Breast epithelium (tissue), 4 donors: ENCODE measurements at places on chromosomes 12 and 14. TPM values are rescaled to one million over a fixed set of nuclear protein-coding genes. Genes with fewer than 3 reads are reported as not detected.

- DNase-seq: no peak
Measured at GRCh38 chr14:39880965-39881364, 448.7 kb upstream of the FBXO33 start.

The REM2 gene
- total RNA-seq: 1.3 TPM

The SLC17A8 gene
- not detected for total RNA-seq

DNA sequence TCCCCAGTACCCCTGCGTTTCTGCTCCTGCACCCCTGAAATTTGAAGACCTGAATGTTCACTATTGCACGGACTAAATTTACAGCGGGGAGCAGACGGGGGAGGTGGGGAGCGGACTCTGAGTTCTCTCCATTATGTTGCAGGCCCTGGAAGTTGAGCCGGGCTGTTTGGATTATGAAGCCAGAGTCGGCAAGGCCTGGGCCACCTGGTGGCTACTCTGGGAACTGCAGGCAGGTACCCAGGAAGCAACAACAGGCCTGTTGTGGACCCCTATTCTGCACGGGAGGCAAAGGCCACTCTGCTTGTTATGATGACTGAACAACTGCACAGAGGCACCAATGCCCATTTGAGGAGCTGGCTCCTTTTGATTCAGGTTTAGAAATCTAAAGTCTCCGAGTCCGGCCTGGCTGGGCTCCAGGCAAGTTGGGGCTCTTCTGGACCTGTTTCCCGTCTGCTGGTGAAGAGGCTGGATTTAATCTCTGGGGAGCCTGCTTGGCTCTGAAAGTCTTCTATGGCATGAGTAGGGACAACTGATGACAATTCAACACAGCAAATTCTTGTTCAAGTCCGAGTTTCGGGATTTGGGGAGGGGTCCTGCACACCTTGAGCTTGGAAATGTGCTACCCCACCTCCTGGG, 34.1 kb upstream of the FAM181A start:
- DNase-seq: peak; percentile 44

DNA sequence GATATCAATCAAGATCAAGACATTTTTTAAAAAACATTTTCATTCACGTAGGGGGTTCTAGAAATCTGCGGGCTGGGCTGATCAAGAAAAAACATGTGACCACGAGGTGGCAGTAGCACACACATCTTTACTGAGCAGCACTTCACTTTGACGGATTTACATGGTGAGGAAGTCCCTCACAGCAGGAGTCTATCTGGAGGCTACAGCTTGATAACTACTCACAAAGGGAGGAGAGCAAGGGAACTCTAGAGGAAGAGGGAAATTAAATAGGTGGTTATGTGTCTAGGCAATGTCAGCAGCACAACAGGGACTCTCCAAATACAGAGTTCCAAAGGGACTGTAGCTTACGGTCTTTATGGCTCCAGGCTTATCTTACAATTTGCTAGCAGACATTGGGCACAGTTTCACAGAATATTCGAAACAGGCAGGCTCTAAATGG, 248.1 kb downstream of the DPY19L2 start:
- DNase-seq: no peak

GRCh38 chr12:102454808-102455760, 25.3 kb downstream of the IGF1 start:
- no peak for DNase-seq

DNA sequence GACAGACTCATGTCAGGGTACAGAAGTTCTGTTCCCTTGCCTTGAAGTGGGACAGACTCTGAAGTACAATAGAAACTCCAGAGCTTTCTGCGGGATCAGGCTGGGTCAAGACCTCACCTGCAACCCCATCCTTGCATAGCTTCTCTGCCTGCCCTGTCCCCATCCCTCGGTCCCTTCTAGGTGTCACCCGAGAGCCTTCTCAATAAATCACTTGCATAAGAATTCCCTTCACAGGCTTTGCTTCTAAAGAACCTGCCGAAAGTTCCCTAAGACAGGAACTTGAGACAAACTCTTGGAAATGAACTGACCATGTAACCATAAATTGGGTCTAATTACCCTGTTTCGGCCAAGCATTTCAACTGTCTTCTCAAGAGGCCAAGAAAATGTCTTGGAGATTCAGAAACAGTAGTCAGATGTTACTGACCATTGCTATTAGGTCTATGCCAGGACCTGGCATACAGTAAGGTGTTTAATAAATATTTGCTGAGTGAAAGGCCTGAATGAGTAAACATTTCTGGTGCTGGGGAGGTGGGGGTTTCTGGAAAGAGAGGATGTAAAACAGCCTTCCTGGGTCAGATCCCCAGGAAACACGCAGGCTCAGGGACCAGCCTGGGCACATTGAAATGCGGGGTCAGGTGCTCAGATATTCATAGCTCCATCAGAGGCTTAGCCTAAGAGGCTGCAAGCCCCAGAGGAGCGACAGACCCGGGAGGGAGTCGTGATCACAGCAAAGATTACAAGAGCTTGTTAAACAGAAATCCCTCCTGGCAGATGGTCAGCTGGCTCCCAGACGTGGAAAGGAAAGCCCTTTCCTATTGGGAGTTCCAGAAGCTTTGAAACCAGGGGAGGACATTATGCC, 226.2 kb upstream of the LHX5 start:
- no peak for DNase-seq

DNA sequence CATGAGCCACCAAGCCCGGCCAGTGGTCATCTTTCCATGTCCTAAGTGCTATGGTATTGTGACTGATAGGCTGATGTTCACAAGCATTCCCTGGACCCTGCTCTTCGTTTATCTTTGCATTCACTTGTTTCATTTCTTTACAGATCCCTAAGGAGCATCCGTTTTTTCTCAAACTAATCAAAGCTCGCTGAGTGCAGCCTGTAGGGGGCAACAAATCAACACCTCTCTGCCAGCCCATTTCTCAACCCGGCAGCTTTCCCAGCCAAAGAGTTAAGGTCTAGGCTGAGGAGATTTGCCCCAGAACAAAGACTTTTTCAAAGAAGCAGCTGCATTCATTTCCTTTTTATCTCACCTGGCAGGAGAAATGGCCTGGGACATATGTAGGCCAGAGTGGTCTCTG, 12.1 kb downstream of the SIRT4 start:
- DNase-seq: no peak

DNA sequence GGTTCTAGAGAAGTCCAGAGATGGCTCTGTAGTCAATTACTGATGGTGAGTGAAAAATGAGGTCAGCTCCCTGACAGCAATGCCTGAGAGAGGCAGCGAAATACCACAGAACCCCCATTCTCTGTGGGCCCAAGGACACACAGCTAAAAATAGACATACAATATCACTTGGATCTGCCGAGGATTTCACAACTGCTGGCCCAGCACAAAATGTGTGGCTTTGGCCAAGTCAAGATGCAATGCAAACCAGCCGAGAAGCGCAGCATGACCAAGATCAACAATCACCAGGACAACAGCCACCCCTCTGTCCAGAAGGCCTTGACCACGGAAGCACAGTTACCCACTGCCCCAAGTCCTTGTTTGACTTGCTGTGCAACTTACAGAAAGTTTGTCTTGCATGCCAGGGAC, 52.2 kb downstream of the CKAP4 start:
- peak; percentile 60 for DNase-seq

- DNase-seq: no peak
Measured at GRCh38 chr12:112353393-112353792, 28.8 kb downstream of the HECTD4 start.

The CIDEB gene
- total RNA-seq: 14.4 TPM

DNA sequence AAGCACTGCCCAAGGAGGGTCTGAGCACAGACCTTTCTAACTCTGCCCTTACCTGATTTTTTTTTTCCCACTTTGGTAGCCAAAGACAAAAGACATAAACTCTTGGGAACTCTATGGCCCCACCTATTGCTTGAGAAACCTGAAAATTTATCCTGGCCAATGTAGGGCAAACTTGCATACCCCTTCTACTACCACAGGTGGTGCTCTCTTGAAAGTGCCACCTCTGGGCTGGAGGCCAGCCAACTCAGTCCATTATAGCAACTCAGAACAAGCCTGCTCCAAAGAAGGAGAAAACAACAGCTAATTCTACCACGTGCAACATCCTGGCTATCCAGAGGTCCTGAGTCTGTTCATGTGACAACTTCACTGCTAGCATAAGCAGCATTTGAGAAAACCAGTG, 55.7 kb upstream of the ABCD2 start:
- DNase-seq: no peak

DNA sequence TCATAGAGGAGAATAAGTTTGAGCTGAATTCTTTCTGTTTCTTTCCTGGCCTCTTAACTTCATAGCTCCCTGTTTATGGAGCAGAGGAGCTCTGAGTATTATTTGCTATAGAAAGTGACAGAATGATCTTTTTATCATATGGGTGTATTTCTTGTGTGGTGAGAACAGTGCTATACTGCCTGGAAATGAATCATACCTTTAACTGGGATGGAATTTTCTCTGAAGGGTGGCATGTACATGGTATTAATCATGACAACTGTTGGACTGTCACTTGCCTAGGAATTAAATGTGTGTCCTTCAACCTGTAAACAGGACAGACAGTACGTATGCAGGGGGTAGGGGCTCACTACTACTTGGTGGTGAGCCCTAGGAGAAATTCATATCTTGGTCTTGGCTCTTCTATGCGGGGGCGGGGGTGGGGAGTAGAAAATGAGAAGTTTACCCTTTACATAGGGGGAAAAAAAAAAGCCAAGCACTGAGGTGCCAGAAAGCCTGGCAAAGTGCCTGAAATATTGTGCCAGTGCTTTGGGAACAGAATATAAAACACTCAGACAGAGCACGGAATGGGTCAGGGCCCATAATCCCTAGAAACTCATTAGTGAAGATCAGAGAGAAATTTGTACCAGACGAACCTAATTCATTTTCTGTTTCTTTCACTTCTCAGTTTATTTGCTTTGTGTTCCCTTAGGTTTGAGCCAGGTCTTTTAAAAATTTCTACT, 33.8 kb downstream of the ARMH4 start:
- DNase-seq: no peak

DNA sequence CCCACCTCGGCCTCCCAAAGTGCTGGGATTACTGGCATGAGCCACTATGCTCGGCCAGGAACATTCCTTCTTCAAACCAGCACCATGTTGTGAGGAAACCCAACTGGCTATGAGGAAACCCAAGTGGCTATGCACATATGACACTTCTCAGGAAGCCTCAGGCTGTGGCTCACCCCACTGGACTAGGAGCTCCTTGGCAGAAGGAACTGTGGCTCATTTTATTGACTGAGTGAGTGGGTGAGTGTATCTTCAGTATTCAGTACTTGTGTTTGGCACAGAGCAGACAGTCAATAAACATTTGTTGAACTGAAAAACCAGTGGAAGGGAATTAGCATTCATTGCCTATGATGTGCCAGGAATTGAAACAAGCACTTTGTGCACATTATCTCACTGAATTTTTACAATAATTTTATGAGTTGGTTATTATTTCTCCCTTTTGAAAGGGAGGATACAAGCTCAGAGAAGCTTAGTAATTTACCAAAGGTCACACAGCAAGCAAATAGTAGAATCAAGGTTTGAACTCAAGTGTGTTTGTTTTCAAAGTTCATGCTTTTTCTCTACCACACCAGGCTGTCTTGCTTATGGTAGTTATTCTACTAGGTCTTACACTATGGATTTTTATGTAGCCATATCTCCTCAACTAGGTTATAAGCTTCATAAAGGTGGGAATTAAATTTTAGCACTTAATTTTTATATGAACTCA, 121.6 kb downstream of the VEZT start:
- no peak for DNase-seq

- DNase-seq: no peak
Measured at GRCh38 chr14:85686908-85687307, 157.0 kb downstream of the FLRT2 start.

GRCh38 chr12:107178776-107179175, 85.4 kb upstream of the CRY1 start:
- no peak for DNase-seq

The XRCC3 gene
- total RNA-seq: 10.2 TPM

DNA sequence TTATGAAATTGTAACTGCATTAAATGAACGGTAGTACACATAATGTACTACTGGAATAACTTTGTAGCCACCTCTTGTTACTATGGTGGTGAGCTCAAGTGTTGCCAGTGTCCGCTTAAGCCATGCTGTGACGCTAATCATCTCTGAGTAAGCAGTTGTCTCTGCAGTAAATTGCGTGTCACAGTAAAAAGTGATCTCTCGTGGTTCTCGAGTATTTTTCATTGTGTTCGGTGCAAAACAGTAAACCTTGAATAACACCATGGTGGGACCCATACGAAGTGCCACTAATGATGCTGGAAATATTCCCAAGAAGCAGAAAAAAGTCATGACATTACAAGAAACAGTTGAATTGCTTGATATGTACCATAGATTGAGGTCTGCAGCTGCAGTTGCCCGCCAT, 524.8 kb downstream of the SOX5 start:
- no peak for DNase-seq

- no peak for DNase-seq
Measured at GRCh38 chr14:104378698-104379113, 200.9 kb upstream of the C14orf180 start.

DNA sequence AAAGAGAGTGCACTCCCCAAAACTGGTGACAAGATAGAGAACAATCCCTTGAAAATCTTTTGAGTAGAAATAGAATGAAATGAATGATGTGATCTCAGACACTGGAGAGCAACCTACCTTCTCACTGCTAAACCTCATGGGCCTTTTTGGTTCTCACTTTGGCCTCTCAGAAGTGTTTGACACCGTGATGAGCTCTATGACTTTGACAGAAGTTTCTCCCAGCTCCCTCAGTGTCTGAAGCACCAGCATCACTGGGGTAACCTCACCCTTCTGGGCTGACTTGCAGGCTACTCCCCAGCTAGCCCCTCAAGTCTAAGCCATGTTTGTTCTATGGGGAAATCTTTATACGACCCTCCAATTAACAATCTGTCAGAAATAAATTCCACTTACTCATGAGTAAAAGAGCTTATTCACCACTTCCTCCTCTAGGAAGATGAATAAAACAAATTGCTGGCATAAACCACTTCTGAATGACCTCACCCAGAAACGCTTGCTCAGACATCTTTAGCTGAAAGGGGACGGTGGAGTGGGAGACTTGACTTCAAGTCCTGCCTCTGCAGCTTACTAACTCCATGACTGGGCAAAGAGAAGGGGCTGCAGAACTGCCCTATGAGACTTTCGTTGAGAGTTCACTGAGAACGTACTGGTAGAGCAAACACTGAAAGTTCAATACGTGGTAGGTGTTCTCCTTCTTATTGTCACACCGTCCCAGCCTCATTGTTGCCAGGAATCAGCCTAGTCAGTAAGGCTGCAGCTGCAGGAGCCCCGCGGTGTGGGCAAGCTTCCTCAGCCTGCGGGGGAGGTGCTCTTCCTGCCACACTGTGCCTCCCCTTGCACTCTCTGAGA, 46.5 kb downstream of the ST8SIA1 start:
- no peak for DNase-seq

- DNase-seq: no peak
Measured at GRCh38 chr12:78864870-78865463, 393 bp downstream of the SYT1 start.
